ENCODE measurements at places on chromosomes 12 and 14.
A peak's percentile ranks its signal among the peaks of the same experiment; 100 is the strongest.

GRCh38 chr12:57632073-57632957 is 686 bp downstream of the B4GALNT1 start:
- DNase-seq: no peak

GRCh38 chr12:106840243-106840642 is 65.8 kb downstream of the RIC8B start:
- peak; percentile 81 for DNase-seq

DNA sequence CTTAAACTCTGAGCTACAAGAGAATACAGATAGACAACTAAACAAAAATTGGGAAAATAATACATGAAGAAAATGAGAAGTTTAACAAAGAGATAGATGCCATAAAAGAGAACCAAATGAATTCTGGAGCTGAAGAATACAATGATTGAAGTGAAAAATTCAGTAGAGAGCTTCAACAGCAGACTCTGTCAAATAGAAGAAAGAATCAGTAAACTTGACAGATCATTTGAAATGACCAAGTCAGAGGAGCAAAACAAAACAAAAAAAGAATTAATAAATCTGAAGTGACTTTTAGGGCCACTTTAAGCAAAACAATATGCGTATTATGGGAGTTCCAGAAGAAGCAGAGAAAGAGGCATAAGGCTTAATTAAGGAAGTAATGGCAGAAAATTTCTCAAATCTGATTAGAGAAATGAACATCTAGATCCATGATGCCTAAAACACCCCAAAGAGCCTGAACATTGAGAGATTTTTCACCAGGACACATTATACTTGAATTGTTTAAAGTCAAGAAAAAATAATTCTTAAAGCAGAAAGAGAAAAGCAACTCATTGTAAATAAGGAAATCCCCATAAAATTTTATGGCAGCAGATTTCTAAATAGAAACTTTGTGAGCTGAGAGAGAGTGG is 61.0 kb upstream of the RNU6-8 start:
- no peak for DNase-seq

- DNase-seq: no peak
Measured at GRCh38 chr12:12791756-12792369, 6.4 kb downstream of the APOLD1 start.

DNA sequence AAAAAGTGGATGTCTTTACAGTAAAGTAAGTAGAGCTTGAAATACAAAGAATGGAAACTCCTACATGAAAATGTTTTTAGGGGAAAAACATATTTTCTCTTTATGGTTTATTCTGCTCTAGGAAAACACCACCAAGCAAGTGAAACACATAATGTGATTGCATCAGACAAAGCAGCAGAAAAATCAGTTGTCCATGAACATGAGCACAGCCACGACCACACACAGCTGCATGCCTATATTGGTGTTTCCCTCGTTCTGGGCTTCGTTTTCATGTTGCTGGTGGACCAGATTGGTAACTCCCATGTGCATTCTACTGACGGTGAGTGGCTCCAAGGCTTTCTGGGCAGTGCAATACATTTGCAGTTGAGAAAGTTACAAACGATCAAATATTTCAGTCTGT is 42.6 kb upstream of the PLEKHD1 start:
- DNase-seq: no peak

GRCh38 chr12:23756416-23756815 is 193.1 kb downstream of the SOX5 start:
- no peak for DNase-seq

- DNase-seq: no peak
Measured at GRCh38 chr14:103317251-103317650, 16.8 kb upstream of the EIF5 start.

DNA sequence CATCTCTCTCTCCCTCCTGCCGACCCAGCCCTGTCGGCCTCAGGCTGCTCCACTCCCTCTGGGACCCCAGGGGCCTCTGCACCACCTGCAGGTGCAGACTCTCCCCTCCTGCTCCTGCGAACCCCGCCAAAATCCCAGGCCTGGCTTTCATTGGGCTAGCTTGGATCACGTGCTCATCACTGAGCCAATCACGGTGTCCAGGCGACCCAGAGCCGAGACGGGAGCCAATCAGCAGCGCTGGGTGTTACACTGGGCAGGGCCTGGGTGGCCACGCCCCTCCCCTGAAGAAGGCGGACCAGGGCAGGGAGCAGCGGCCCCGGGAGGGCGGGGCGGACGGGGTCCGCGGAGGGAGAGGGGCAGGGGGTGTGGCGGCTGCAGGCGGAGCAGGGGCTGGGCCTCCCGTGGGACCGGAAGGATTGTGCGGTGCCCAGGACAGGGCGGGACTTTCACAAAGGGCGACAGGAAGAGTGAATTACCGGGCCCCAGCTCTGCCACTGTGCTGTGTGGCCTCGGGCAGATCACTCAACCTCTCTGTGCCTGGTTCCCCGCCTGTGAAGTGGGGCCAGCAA is 66.6 kb upstream of the FBRSL1 start:
- DNase-seq: peak; percentile 9

DNA sequence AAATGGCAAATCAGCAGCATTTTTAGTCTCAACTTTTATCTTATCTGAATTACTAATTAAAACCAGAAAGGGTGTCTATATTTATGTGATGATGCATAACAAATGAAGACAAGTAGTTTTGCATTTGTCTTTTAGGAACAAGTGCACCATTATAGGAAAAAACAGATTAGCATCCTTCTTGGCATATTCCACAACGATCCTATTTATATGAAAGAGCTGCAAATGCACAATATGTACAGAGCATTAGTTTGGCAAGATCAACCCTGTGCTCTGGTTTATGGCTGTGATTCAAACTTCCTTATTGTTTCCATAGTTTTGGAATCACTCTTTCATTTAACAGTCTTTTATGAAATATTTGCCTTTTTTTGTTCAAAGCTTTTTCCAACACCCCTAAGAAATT is 486.8 kb downstream of the KCNH5 start:
- DNase-seq: no peak

GRCh38 chr14:99041141-99041819 is 230.7 kb downstream of the BCL11B start:
- DNase-seq: no peak

GRCh38 chr12:105047308-105047707 is 37.0 kb downstream of the ALDH1L2 start:
- peak; percentile 5 for DNase-seq

- DNase-seq: no peak
Measured at GRCh38 chr12:91952916-91953315, 192.7 kb downstream of the BTG1 start.

- no peak for DNase-seq
Measured at GRCh38 chr12:53948650-53949593, 5.8 kb upstream of the HOXC12 start.

DNA sequence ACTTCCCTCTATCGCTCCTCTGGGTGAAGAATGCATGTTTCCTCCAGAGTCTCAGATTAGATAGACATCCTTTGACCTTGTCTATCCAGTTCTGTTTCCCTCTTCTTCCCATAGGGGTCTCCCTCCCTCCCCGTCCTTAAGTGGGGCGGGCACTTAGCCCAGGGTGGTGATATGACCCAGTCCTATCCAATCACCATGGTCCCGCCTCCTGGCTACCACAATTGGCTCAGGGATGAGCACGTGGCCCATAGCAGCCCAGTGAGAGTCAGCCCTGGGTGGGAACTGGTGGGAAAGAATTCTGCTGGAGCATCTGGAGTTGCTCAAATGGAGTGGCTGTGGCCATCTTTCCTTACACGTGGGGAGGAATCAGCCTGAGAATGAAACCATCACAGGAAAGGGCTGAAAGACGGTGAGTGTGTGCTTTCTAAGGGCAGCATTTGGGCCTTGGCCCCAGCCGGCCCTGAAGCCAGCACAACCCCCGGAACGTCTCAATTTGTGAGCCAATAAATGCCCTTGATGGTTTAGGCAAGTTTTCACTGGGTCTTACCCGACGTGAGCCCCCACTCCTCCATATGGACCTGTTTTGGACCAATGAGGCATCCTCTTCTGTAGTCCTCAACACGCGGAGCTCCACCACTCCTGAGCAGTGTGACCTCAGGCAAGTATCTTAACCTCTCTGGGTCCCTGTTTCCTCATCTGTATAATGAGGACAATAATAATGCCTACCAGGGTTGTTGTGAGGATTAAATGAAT is 14.4 kb upstream of the MLXIP start:
- peak; percentile 98 for DNase-seq

DNA sequence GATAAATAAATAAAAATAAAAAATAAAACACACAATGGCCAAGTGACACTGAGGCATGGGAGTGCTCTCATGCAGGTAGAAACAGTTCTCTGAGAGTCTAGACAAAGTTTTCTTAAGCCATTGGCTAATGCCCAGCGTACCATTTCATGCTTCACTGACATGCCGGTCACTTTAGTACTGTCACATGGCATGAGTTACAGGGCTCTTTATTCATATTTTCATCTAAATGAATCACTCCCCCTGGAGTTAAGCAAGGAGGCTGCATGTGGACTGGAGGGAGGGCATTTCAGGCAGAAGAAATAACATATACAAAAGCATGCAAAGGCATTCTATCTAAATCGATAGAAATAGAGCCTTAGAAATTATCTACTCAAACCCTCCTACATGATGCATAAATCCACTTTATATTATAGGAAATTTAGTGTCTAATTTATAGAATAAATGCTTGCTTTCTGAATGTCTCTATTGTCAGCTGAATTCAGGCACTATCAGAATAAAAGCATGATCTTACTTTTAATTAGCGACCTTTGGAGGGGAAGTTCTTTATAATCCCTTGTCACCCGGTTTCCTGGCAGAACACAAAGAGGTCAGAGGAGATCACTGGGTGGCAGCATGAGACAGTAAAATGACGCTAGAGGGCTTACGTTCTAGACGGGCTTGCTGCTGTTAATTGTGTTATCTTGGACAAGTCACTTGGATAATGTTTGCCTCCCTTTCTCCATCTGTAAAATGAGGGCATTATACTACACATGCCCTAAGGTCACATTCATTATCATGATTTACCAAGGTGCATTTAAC is 17.5 kb downstream of the DYRK4 start:
- DNase-seq: peak; percentile 36

DNA sequence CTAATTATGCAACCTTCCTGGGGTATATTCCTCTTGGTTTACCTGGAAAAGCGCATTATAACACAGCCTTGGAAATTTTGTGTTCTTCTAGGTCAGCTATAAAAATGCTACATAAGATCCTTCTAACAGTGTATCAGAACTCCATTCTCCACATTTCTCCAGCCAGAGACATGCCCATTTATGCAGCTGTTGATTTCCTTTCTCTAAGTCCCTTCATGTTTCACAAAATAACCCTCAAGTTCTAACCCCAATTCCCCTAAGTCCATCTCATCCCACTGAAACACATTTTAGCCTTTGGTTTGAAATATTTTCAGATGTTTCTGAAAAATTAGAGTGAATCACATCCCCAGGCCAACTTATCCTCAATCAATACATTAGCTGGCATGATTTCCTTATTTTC is 20.9 kb upstream of the HDAC7 start:
- no peak for DNase-seq

DNA sequence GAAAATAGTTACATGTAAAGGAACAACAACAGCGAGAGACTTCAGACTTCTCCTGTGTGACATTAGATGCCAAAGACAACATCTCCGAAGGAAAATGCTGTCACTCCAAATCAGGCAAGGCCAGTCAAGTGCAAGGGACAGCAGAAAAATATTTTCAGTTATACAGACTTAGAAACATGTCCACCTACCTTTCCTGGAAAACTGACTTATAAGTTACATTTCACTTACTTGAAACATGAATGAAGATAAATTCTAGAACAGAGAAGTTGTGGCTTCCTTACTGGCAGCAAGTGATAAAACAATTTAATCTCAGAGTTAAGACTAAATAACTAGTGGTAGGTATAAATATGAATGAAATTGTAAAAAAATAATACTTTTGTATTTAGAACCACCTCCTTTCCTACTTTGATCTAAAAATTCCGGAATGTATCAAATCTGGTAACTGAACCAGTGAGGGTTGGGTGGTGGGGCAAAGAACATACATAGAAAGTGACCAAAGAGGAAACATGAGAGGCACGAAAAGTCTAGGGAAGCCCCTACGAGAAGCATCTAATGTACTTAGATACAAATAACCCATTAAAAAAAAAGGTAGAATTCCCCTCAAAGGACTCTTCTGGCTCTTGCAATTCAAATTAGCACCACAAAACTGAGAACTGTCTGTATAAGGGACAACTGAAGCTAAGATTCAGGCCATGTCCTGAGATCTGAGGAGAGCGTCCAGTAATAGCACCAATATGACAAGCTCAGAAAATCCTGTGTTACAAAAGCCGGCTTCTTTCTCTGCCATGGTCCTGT is 21.2 kb downstream of the MTHFD1 start:
- DNase-seq: no peak

DNA sequence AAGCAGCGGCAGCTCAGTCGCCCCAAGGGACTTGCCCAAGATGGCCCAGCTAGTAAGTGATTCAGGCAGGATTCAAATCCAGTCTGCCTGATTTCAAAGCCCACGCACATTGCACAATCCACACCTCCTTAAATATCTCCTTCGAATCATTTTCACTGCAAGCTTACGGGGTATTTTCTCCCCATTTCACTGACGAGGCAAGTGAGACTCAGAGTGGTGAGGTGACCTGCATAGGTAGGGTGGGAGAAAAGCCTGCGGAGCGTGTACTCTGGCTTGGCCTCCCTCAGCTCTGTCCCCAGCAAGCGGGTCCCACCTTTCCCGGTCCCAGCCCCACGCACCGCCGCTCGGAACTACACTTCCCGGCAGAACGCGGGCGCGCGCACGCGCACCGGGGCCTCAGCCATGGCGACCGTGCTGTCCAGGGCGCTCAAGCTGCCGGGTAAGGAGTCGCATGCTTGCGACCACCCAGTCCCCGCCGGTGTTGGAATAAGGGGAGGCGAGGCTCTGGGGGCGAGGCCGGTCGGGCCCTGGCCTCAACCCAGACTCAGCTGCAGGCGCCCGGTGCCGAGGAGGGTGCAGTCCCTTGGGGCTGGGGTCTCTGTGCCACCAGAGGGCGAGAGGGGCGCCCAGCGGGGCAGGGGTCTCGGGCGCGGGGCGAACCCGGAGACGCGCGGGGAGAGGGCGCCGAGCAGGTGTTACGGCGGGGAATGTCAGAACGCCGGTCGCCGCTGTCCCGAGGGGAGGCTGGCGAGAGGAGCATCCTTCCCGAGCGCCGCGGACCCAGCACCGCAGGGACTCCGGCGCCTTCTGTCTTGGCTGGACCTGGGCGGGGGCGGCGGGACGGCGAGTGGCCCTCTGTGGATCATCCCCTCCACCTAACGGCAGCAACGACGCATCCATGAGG is at the start of gene FAM234B:
TSS of gene FAM234B (plus strand) at position 380 of the 904 bp plus-strand sequence. CDS start at position 403, 23 bp downstream.
- peak; percentile 75 for DNase-seq

DNA sequence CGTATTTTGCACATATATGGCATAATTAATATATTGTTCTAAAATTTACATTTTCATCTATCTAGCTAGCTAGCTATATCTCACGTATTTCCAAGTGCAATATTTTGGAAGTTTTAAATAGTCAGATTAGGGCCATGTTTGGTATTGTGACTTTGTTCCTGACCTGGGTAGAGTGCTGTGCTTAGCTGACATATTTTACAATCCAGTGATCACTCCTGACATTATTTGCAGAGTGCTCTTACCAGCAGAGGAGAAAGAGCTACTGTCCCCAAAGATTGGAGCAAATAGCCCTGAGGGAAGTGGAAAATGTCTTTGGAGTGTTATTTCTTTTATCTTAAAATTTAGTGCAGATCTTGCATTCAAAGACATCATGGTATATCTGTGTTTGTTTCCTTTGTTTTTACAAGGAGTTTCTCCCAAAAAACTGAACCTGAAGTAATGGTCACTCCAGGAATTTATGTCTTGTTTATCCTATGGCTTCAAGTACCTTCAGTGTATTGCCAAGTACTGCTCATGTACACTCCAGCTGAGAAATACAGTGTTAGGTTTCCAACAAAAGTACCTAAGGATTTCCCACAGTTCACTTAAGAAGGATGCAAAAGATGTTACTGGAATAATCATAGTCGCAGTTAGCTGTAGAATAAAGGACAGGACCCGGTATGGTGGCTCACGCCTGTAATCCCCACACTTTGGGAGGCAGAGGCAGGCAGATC is 49.4 kb upstream of the PSMA6 start:
- no peak for DNase-seq

GRCh38 chr14:81363746-81364378 is 36.3 kb downstream of the STON2 start:
- no peak for DNase-seq

All from iris pigment epithelial cell (primary cell).